ENCODE measurements at places on chromosomes 6 and 20.
A peak's percentile ranks its signal among the peaks of the same experiment; 100 is the strongest.

- DNase-seq, result no peak
These were observed 2.8 kb downstream of the TAF11 start for GRCh38 chr6:34884996-34885395.

DNA sequence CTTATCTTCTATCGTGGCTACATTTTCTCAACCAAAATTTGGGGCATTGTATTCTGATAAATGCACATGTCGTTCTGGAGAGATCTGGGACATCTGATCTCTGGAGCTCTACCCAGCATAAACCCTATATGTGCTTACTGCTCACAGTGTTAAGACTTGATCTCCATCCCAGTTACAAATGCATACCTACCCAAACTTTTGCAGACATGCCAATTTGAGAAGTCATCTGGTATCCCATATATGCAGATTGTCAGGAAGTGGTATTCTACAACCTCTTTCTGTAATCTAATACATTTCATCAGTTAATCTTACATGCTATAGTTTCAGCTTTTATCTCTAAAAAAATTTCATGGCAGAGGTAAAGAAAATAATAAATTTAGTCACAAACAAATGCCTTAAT, 11.2 kb downstream of the BAG2 start:
- DNase-seq, result no peak

DNA sequence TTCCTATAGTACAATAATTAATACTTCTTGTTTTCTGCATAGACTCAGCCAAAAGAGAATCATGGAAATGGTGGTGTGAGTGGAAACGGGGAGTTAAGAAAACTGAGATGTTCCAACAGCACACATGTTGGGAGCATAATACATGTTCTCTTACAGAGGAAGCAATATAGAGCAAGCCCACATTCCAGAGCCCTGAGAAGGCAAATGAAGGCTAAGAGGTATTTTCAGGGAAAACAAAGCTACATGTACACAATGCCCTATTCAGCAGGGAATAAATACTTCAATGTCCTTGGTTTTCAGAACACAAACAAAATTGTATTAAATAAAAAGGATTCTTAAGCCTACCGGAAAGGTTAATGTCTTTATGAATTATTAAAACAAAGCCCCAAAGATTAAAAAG, 35.1 kb upstream of the SMIM8 start:
- DNase-seq, result no peak

DNA sequence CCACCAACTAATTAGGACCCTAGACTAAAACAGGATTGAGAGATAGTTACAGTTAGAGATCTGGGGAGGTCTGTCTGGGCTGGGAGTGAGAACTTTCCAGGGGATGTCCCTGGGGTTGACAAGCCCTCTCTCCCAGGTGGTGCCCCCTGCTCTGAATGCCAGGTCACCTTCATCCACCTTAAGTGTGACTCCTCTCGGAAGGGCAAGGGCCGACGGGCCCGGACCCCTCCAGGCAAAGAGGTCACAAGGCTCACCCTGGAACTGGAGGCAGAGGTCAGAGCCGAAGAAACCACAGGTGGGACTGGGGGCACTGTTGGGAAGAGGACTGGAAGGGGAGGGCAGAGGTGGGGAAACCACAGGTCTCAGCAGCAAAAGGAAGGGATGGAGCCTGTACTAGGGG, 17.0 kb upstream of the ZNF76 start:
- DNase-seq, result no peak

DNA sequence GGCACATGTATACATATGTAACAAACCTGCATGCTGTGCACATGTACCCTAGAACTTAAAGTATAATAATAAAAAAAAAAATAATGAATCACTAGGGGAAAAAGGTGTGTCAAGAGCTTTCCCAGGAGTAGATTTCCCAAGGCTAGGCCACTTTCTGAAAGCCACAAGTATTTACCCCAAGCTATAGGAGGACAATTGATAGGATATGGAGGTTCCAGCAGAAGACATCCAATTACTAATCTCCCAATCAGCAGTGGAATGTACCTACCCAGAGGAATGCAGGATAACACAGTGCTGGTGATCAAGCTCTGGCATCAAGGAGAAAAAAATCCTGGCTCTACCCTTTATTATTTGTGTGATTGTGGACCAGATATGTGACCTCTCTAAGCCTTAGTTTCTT, 562.7 kb downstream of the RFPL4B start:
- no peak for DNase-seq

GRCh38 chr6:43668151-43669028, 19.2 kb downstream of the MRPS18A start:
- peak; percentile 53 for DNase-seq

DNA sequence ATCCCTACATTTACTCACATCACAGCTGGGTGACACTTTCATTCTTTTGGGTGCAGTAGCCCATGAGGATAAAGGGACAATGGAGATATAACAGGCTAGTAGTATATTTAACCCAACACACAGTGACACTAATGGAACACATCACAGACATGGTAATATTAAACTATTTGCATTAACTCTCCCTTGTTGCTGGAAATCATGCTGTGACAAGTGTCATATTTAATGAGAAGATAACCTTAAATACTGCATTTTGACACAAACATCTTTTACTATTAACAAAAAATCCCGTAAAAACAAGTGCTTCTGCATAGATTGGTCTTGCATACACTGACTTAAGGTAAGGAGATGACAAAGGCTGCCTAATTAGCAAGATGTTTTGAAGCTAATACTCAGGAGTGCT, 45.5 kb downstream of the CNR1 start:
- DNase-seq, result no peak

GRCh38 chr20:56828402-56828801, 199.3 kb downstream of the TFAP2C start:
- no peak for DNase-seq

DNA sequence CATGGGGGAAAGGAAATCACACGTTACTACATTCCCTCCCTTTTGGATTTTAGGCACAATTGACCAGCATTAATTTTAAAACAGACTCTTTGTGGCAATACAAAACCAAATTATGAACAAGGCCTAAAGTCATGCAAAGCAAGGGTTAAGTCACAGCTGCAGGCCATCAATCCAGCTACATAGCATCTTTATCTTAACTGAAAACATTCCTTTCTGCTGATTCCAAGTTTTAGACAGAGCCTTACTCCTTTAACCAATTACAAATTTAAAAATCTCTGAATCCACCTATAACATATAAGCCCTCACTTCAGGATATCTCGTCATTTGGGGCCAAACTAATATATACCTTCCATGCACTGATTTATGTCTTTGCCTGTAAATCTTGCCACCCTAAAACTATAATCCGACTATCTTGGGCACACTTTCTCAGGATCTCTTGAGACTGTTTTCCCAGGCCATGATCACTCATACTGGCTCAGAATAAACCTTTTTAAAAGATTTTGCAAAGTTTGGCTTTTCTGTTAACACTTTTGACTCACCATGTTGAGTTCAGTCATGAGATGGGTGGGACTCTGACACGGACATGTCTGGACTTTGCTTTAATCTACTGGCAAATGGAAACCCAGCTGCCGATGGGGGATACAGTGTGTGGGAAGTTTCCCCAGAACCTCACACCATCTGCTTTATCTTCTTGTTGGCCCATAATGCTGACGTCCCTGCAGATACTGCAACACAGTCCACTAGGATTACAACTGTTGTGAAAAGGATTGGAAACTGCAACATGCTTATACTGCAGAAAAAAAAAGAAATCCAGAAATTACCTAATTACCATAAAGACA, 757.0 kb downstream of the PTPRT start:
- no peak for DNase-seq

DNA sequence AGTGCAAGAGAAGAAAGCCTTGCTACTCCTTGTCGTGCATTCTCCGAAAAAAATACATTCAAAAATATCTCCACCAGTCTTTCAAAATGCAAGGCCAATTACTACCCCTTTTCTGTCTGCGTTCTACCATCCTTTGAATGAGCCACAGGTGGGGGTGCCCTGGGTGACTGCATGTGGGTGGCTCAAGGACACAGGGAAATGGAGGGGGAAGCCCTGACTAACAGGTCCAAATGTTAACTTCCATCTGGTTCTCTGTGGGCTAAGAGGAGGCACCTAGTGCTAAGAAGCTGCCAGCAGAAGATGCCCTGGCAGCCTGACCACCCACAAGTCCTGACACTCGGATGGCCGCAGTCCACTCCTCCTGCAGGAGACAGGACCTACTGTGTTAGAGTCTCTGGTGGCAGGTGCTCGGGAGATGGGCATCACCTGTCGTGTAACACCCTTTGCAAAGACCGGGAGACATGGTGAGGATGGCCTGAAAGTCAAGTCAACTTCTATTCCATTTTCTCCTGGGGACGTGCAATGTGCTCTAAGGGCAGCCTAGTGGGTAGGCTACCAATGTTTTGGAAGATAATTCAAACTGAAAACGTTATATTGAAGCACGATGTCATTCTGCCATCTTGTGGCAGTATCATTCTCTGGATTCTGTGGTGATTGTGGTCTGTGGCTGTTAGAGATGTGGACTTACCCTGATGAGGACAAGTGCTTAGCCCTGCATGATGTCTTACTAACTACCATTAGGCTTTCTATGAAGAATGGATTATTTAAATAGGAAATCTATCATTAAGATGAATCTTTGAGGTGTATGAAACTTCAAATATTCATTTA, 27.4 kb upstream of the IGF2R start:
- DNase-seq, result peak; percentile 33

GRCh38 chr20:58618351-58619076, 32.6 kb upstream of the STX16 start:
- no peak for DNase-seq

DNA sequence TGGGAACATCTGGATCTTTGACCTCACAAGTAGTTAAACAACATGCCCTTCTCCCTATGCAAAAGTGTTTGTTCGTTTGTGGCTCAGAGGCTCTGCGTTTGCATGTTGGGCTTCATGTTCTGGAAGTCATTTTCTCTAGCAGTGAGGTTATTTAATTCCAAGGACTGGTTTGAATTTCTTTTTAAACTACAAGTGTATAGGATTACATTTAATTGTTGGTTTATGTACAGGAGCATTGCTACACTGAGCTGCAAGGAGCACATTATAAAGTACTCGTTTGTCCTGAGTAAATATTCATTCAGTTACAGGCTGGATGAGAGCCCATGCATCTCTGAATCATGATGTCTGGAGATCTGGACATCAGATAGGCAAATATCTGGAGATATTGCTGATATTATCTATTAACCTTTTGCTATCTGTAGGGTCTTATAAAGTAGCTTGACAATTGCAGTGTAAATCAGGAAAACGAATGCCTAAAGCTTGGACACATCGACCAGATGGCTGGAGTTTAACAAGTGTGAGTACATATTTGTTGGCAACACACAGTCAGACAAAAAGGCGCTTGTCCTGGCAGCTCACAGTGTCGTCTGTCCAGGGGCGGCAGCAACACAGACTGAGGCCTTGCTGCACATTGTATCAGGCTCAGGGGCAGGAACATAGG, 84.6 kb downstream of the PDE7B start:
- no peak for DNase-seq

DNA sequence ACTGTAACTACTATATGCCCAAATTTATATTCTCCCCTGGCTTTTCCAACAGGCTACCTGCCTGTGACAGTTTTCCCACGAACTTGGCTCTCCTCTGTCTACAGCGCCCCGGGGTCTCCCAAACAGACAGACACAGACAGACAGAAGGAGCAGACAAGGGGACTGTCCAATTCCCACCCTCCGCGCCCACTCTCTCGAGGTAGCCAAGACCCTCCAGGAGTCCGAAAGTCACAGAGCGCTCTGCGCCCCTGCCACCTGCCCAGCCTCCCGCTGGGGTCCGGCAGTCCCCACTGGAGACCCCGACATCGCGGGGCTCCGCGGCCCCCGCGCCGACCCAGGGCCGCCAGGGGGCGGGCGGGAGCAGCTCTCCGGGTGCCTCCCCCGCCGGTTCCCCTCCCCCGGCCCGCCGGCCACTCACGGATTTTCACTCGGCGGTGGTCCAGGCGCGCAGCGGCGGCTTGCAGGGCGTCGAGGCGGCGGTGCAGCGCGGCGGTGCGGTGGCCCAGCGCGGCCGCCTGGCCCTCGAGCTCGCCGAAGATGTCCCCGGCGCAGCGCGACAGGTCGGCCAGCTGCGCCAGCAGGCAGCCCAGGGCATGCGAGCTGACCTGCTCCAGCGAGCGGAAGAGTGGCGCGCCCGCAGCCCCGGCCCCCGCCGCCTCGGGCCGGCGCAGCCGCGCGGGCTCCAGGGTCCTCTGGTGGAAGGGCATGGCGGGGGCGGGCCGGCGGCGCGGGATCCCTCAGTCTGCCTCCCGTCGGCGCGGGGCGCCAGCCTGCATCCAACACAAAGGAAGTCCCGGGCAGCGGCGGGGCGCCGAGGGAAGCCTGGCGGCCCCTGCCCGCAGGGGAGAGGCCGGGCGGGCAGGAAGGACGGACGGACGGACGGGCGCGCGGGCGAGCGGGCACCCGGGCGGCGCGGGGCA, 81.3 kb upstream of the CCDC28A start:
- DNase-seq, result peak; percentile 65

GRCh38 chr6:114740547-114740946, 397.7 kb upstream of the HS3ST5 start:
- DNase-seq, result no peak

- no peak for DNase-seq
These were observed 19.9 kb downstream of the TGM2 start for GRCh38 chr20:38144974-38145728.

- DNase-seq, result no peak
These were observed 57.1 kb downstream of the HNF4A start for GRCh38 chr20:44412402-44413144.

GRCh38 chr6:84696166-84696565, 68.2 kb downstream of the TBX18 start:
- no peak for DNase-seq

- DNase-seq, result peak; percentile 69
These were observed 189.6 kb downstream of the GJA10 start for GRCh38 chr6:90083891-90084290.

DNA sequence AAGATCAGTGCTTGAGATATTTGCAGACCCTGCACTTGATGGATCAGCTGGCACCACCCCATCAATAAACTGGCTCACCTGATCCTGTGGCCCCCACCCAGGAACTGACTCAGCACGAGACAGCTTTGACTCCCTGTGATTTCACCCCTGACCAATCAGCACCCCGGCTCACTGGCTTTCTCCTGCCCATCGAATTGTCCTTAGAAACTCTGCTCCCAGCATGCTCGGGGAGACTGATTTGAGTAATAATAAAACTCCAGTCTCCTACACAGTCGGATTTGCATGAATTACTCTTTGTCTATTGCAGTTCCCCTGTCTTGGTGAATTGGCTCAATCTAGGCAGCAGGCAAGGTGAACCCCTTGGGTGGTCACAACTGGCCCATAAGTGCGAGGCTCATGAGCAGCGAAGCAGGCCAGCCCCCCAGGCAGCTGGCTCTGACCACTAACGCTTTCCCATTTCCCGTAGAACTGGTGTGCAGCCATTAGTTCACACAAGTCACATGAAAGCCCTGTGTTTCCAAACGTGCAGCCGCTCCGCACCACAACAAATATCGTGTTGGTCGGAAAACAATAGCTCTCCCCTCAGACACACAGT, 79.6 kb downstream of the RSPH3 start:
- DNase-seq, result no peak

DNA sequence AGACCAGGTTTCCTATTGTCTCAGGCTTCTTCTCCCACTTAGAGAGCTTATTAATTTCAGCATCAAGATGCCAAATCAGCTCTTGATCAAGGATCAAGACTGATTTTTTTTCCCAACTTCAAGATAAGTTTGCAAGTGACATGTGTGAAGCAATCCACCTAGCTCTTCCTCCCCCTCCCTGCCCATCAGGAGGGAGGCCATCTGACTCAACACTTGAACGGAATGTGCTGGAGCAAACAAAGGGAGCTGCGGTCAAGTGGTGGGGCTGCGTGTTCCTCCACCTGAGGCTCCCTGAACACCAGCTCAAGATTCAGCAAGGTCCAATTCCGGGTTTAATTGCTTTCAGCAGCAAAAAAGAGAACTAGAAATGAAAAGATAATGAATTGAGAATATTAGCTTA, 38.7 kb downstream of the TTI1 start:
- no peak for DNase-seq

Measured in CD4-positive, alpha-beta T cell treated with Interleukin-17A for 4 hours (primary cell).